Umbilical cord (tissue), 2 donors: ENCODE measurements at places on chromosomes 6 and 20. TPM values are rescaled to one million over a fixed set of nuclear protein-coding genes. Genes with fewer than 3 reads are reported as not detected.

DNA sequence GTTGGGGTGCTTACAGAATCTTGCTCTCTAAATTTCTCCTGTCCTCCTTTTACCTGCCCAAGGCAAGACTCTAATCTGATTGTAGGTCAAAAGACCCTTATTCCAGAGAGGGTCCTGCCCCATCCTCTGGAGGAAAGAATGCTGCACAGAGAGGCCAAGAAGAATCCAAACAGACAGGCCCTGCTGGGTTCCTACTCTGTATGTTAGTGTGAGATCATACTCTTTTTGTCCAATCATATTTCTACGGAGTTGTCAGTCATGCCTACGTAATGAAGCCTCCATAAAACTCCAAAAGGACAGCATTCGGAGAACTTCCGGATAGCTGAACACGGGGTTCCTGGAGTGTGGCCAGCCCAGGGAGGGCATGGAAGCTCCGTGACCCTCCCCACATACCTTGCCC, 50.5 kb downstream of the VEGFA start:
- no peak for DNase-seq

The SLC13A3 gene
- 12.3 TPM for total RNA-seq

DNA sequence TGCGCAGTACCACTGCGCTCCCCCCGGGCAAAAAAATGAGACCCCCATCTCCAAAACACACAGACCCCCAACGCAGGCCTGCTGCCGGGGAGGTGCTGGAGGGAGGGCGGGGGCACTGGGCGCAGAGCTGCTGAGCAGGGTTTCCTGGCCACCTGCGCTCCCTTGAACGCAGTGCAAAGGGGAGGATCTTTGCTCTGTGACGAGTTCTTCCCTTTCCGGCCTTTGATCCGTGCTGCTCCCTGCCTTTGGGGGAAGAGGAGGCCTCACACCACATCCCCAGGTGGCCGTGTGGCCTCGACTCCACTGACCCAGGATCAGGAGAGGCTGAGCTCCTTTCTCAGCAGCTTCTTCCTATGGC, 8.9 kb upstream of the COL20A1 start:
- no peak for DNase-seq

The VSX1 gene
- total RNA-seq: 0.24 TPM

The FAM217A gene
- total RNA-seq: 0.48 TPM

DNA sequence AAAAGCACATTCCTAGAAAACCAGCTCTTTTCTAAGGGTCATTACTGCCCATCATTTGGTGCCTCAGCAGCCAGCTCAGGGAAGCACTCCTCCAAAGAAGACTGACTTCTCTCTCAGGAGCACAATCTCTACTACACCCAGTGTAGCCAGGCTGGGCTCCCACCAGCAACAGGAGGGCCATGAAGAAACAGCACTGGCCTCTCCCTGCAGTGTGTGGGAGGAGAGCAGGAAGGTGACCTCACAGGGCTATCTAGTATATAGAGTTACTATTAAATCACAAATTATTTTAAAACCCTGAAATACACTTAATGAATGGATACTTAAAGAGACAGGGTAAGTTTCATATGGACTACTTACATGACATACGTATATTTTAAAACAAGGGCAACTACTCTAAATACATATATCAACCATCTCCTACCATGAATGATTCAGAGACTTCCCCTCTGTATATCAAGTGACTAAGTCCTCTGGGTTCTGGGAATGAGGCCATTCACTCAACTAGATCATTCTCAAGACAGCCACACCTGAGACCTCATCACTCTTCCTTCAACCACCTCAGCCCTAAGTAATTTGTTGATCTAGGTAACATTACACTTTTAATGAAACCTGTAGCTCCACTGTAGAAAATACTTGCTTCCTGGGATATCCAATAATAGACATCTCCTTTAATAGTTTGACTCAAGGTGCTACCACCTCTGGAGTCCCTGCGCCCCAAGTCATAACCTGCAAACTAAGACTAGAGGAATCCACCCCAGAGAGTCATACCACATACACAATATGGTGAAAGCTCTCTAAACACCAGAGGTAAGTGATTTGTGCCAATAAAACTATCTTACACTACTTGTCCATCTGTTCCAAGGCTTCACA, 25.2 kb downstream of the TBX18 start:
- no peak for DNase-seq
